H9 (cell line): ENCODE measurements at places on chromosomes 6 and 20.

- no peak for DNase-seq
Measured at GRCh38 chr6:31187780-31188194, 17.3 kb upstream of the POU5F1 start.

GRCh38 chr20:23417861-23418260 lies 3.4 kb downstream of the NAPB start:
- DNase-seq = no peak

DNA sequence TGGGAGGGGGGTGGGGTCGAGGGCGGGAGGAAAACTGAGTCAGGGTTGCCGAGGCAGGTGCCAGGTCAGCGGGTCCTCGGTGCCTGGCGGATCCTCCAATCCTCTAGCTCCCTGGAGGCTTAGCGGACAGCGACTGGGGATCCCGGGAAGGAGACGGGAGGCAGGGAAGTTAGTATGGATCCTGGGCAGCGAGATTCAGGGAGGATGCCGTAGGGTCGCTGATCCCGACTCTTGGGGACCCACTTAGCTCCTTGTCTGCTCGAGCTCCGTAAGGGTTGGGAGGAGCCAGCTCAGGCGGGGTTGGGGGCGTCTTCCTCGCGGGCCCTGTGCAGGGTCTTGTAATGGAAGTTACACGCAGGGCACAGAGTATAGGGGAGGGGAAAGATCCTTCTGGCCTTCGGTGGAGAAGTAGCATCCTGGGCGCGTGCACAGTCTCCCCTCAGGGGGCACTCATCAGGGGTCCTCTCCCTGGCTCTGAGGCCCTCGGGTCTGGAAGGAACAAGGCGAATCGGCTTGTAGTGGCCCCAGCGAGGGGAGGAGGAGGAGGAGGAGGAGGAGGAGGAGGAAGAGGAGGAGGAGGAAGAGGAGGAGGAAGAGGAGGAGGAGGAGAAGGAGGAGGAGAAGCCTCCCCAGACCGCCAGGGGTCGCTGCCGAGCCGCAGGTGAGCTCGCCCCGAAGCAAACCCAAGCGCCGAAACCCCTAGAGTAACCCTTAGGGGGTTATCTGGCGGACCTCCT lies 6.4 kb upstream of the SLC12A5 start:
- DNase-seq = peak; percentile 78

GRCh38 chr20:32889281-32889680 lies 30.6 kb downstream of the EFCAB8 start:
- DNase-seq = no peak

DNA sequence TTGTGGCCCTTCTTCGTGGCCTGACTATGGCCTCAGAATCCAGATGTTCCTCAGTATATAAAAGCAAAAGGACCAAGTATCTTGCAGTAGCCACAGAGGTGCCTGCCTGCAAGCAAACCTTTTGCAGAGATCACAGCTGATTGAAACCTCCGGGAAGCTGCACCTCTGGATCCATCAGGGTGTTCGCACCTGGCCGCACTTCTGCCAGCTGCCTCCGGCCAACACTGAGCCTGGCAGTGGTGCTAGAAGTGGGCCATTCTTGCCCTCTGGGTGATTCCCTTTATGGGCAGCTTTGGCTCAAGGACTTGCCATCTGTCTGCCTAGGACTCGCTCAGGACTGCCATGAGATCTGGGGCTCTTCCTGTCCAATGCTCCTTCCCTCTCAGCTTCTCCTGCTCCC lies 214.6 kb upstream of the ECI2 start:
- peak; percentile 15 for DNase-seq

DNA sequence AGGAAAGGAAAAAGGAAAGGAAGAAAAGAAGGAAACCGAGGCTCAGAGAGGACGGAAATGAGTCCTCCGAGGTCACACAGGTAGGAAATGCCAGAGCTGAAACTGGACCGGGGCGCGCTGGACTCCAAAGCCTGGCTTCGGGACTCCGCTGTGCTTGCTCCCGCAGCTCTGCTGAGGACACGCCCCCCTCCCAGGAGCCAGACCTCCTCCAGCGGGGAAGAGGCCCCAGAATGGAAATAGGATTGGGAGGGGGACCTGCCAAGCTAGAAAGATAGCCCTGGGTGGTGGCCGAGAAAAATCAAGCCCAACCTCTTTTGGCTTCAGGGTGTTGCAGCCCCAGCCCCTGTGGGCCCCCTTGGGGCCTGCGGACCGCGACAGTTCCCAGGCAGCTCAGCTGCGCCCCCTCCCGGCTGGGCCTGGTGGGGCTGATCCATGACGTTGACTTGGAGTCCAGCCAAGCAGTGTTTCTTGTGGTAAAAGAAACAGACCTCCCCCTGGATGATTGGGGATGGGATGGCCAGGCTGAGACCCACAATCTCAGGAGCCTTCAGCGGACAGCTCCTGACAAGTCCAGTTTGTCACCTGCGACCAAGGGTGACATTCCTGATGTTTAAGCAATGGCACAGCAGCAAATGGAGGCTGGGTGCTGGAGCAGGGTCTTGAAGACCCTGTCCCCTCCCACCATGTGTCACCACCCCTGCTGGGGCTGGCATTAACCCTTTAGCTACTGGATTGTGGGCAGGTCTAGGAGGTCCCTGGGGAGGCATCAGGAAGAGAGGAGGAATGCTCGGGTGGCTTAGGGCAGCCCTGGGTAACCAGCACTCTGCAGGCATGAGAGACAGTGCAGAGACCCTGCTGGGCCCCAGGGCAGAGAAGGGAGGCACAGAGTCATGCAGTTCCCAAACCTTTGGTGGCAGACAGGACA lies 55.4 kb downstream of the RIPOR3 start:
- DNase-seq = peak; percentile 94

DNA sequence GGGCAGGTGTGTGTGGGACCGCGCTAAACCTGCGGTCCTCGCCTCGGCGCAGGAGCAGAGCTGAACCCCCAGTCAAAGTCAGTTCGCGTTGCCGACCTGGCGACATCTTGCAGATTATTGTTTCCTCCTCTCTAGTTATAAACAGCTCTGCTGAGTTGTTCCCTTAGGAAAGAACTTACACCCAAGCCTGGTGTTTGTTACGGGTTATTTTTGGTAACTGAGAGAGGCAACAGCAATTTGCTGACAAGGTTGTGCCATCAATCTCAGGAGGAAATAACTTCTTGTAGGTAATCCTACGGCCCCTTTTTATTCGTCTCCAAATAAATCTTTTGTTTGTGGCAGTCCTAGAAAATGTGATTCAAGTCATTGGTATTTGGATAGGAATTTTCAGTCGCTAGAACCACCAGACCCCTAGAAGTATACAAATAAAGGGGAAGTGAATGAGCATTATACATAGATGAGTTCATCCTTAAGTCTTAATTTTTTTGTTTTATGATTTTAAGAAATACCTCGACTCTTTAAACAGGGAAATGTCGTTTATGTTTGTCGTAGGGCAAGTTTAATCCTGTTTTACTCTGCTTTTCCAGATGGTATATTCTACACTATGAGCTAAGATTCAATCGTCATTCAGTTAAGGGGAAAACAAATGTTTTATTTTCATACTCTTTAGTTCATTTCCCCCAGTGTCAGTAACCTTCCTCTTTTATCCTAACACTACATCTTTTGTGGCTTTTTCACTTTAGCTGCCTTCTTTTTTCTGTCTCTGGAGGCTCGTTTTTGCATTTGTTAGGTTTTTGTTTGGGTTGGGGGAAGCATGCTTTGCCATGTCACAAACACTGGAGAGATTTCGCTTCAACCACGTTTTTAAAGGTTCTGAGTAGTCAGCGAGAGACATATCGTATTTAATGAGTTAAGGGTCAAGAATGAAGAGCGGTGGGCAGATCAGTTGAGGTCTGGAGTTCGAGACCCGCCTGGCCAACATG lies 1.2 kb downstream of the PM20D2 start:
- peak; percentile 58 for DNase-seq

- DNase-seq = peak; percentile 70
Measured at GRCh38 chr6:39416728-39417127, 94.2 kb upstream of the KCNK16 start.

DNA sequence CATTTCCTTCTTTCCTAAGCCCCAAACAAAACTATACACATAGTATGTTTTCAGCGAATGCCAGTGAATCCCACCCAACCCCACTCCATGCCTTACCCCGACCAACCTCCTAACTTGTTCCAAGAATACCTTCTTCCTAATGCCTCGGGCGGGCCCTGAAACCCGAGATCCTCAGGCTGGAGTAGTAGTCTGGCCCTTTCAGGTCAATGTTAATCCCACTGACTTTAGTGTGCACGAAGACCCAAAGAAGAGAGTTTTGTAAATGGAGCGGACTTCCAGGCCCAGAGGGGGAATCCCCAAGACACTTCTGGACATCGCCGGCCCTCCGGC lies 394 bp downstream of the YIPF3 start:
- no peak for DNase-seq

DNA sequence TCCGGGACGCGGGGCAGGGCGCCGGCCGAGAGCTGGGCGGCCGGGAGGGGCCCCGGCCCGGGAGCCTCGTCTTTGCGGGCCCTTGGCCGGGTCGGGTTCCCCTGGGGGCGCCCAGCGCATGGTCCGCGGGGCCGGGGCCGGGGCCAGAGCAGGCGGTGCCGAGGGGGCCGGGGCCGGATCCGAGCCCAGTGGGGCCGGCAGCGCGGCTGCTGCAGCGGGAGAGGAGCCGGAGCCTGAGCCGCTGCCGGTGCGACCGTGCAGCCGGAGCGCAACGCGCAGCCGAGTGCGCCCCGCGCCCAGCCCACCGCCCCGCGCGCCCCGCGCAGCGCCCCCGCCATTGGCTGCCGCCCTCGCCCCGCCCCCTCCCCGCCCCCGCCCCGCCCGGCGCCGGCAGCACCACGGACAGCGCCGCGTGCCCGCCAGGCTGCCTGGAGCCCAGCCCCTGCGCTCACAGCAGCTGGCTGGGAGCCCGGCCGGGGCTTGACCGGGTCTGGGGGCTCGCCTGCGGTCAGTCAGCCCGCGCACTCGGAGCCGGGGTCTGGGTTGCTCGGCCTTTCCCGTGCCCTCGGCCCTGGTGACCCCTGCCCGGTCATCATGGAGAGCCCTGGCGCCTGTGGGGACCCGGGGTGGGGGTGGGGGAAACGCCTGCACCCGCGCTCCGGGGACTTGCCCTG lies at the start of gene HRH3:
TSS of gene HRH3 (minus strand) at position 287 of the 674 bp plus-strand sequence. CDS start 308 bp downstream, outside the sequence.
- peak; percentile 82 for DNase-seq

GRCh38 chr20:46034039-46034438 lies 5.0 kb downstream of the SLC12A5 start:
- no peak for DNase-seq

DNA sequence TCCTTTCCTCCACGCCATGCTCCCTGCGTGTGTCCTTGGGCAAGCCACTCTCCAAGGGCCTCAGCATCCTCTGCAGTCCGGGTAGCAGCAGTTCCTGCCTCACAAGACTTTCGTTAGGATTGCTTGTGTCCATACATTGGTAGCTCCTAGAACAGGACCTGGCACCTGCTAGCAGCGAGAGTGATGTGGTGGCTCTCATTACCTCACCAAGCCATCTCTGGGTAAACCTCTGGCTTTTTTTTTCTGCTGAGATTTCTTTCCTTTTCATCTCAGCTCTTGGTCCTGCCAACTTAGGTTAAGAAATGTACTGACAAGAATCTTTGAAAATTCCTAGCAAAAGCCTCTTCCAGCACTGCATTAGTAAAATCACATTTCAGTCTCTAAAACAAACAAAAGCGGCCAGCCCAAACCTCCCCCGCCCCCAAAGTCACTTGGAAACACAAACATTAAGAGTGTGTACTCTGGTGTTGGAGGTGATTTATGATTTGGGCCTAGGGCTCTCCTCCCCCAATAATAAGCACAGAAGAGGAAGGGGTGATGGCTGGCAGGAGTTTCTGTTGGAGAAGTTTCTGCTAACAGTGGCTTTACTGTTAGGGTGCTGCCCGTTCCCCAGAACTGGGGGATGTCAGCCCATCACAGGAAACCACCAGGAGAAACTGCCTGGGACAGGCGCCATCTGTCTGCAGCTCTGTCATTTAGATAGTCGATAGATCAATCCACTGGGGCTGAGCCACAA lies 199.2 kb downstream of the CD83 start:
- no peak for DNase-seq

DNA sequence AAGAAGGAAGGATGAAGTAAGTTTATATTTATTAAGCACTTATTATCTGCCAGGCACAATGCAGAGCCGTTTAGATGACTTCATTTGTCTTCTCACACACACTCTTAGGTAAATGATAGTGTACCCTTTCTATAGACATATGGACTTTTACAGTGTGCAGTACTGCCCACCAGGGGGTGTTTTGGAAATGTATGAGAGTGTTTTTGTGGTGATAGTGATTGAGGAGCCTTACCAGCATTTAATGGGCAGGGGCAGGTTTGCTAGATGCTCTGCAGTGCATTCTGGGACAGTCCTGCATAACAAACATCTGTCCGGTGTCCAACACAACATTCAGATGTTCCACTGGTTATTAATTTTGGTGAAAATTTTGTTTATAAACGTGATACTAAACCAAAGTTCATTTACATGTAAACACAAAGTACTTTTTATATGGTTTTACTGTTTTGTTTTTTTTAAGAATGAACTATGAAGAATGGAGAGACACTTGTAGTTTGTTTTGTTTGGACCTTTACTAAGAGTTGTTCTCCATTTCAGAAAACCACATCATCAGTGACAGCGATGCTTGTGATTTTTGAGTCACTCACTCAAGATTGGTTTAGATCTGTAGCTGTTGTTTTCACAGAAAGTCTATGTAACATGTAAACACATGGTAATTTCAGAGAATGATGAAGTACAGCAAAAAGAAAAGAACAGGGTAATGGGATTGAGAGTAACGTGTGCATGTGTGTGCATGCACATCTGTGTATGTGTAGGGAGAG lies 19.9 kb downstream of the KCNS1 start:
- no peak for DNase-seq

DNA sequence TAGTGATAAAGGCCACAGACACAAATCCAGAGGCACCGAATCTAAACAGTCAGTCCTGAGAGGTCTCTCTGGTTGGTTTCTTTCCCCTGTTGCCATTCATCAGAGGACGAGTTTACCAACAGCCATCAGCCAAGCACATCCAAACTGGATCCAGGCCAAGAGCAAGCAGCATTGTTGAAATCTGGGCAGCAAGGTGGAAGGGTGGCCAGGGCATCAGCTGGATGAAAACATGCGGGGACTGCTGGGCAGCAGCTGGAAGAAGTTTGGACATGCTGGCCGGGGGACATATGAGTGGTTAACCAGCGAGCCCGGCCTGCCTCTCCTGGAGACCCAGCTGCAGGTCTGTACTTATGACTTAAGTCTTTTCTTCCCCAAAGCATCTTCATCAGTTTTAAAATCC lies at the start of gene SMIM28:
TSS of gene SMIM28 (plus strand) at position 62 of the 400 bp plus-strand sequence. CDS start at position 230, 168 bp downstream.
- DNase-seq = no peak

DNA sequence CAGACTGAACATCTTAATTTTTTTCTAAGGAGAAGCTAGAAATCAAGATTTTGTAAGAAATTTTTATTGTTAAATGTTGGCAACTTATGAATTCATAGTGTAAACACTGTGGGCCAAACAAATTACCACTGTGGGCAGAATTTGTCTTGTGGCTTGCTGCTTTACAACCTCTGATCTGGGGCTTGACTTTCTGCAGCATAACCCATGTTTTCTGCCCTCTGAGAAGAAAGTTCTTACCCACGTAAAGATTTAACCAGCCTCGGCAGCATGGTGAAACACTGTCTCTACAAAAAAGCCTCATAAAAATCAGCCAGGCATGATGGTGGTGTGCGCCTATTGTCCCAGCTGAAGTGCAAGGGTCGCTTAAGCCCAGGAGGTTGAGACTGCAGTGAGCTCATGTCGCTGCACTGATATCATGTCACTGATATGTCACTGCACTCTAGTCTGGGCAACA lies 12.9 kb downstream of the ITCH start:
- DNase-seq = no peak
